Stimulated activated CD8-positive, alpha-beta memory T cell treated with anti-CD3 and anti-CD28 coated beads, Interleukin-15, amount 100 ng/mL, for 24 hours (primary cell): ENCODE measurements at places on chromosomes 16 and 17.

GRCh38 chr17:8563024-8563776, 67.3 kb downstream of the MYH10 start:
- DNase-seq, result no peak

GRCh38 chr16:89110641-89111040, 17.0 kb downstream of the ACSF3 start:
- DNase-seq, result no peak

GRCh38 chr17:13129356-13129755, 111.5 kb upstream of the ELAC2 start:
- DNase-seq, result no peak

DNA sequence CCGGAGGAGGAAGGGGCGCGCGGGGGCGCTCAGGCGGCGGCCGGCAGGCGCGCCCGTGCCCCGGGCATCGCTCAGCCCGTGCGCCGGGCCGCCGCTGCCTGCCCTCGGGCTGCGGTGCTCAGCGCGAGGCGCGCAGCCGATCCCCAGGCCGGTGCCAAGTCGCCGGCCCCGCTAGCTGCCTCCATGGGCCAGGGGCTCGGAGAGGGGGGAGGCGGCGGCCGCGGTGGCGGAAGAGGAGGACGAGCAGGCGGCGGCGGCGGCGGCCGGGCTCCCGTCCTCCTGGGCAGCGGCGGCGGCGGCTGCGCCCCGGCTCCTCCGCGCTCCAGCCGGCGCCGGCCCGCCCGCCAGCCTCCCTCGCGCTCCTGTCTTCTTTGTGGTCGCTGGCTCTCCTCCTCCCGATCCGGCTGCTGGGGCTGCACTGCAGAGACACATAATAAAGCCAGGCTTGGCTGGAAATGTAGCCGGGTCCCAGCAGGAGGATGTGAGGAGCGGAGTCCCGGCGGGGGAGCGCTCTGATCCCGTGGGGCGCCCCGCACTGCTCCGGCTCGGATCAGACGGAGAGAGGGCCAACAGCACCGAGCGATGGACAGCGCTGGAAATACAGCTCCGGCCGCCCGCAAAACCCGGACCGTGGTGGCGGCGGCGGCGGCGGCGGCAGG, 889 bp upstream of the ZNF423 start:
- DNase-seq, result no peak

- no peak for DNase-seq
Observed at GRCh38 chr17:9115214-9116191, 94.2 kb downstream of the NTN1 start.

GRCh38 chr16:17070882-17071592, 399.7 kb downstream of the XYLT1 start:
- DNase-seq, result peak; percentile 33

- no peak for DNase-seq
Observed at GRCh38 chr16:20879175-20880040, 20.8 kb downstream of the DCUN1D3 start.

DNA sequence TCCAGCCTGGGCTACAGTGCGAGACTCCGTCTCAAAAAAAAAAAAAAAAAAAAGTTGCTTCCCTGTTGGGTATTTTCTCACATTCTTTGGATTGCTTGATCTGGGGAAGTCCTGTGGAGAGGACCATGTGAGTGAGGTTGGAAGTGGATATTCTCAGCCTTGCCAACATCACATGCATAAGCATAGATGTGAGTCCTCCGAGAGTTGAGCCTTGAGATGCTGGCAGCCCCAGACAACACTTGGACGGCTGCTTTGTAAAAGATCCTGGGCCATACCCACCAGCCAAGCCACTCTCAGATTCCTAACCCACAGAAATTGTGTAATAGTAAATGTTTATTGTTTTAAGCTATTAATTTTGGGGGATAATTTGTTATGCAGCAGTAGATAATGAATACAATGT, 1570.0 kb upstream of the GOT2 start:
- DNase-seq, result no peak

DNA sequence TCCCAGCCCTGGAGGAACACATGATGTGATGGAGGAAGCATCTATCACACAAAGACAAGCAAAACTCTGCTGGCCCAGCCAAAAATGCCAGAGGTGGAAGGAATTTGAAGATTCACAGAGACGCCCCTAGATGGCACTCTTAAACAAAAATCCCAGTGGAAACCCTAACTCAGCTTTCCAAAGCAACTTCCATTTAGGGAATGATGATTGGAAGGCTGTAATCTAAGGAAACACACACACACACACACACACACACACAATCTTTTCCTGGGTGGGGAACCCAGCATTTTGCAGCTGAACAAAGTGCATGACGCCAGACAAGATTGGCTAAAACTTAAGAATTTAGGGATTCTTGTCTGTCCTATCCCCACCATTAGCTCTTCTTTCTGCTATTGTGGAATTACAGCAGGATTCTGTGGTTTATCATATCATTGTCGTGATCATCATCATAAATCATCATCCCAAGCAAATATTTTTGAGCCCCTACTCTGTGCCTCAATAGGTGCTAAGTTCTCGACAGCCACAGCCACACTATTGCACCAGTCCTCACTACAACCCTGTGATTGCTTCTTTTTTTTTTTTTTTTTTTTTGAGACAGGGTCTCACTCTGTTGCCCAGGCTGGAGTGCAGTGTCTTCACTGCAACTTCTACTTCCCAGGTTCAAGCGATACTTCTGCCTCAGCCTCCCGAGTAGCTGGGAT, 1.6 kb upstream of the LDAF1 start:
- no peak for DNase-seq

- no peak for DNase-seq
Observed at GRCh38 chr17:54891176-54891821, 9.4 kb upstream of the TOM1L1 start.

DNA sequence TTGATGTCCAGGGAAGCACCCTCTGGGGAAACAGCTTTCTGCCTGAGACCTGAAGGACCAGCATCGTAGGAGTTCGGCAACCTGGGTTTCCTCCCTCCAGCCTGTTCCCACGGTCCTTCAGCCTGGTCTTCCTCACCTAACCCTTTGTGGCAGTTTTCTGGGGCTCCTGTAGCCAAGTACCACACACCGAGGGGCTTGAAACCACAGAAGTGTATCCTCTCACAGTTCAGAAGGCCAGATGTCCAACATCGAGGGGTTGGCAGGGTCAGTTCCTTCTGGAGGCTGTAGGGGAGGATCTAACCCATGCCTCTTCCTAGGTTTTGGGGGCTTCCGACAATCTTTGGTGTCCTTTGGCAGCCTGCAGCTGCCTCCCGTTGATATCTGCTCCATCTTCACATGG, 381.0 kb upstream of the TNRC6C start:
- no peak for DNase-seq

DNA sequence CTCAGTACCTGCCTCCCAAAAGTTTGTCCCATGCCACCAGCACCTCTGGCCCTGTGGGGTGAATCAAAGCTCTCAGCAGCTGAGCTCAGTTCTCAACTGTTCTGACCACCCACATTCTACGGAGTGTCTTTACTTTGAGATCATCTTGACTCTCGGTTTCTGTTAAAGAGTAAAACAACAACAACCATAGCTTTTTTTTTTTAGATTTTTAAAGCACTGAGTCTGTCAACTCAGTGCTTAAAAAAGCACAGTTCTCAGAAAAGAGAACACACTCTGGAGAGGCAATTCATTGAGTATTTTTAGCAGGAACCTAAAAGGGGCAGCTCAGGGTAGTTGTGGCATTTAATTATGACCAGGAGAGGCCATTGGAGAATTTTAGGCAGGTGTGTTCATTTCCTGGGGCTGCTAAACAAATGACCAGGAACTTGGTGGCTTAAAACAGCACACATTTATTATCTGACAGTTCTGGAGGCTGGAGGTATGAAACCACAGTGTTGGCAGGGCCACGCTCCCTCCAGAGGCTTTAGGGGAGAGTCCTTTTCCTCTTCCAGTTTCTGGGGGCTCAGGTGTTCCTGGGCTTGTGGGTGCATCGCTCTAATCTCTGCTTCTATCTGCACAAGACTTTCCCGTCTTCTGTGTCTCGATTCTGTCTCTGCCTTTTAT, 6.7 kb upstream of the WFIKKN2 start:
- no peak for DNase-seq

DNA sequence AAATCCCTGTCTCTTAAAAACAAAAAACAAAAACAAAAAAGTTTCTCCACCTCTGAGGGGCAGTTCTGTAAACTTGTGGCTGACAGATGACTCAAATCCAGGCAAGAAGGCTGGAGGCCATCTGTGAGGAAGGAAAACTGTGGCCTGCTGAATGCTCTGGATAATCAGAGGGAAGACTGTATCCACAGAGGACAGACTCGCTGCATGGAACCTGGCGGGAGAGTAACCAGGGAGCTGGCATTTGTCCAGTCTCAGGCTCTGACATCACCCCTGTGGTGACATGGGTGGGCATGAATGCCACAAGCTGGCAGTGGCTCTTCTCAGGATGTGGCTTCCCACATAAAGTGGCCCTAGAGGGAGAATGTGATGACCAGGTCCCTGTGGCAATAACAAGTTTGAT, 2.8 kb upstream of the KSR1 start:
- no peak for DNase-seq

DNA sequence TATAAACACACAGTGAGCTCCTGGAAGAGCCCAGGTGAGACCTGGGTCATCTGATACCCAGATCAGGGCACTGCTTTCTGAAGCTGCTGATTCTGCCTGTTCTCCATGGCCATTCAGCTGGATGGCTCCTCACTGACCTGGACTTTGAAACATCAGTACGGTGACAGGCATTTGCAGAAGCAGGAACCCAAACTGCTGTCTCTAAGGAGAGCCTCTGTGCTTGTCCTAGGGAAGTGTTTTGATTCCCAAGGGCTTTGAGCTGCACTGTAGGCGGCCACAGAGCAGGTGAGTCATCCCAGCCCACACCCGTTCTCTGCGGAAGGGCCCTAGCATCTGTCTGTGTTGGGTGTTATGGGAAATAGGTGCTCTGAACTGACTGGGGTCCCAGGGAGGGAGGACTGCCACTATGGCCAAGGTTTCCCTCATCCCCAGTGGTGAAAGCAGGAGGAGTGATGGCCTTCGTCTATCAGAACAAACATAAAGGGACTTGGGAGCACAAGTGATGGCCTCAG, 60.7 kb upstream of the ADCY9 start:
- DNase-seq, result no peak

DNA sequence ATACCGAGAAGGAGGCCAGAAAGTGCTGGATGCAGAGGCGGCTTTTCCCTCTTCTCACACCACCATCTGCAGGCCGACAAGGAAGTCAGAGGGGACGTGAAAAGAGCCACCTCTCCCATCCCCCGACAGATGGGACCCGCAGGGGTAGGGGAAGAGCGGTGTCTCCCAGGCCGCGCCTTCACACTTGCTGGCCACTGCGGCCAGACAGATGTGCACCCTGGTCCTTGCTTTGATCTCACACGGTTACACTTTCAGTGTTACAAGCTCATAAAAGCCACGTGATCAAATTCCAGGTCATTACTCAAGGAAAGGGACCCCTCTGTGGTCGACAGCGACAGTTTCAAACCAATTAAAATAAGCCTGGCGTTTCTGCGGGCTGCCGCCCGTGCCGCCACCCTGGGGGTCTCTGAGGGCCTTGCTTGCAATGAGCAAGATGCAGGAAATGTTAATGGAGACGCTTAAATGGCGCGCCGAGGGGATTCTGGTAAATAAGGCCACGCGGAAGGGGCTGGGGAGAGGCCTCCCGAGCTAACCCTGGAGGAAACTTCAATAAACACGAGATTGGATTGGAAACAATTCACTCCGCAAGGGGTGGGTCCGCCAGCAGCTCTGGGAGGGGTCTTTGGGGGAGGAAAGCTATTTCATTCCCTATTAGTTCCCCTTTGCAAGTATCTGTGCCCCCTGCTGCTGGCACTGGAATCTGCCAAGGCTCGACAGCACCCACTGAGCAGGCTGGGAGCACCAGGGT, 240.9 kb downstream of the ENGASE start:
- DNase-seq, result no peak

- DNase-seq, result no peak
Observed at GRCh38 chr17:73787076-73788059, 143.1 kb upstream of the SDK2 start.

GRCh38 chr16:69477546-69477945, 53.1 kb downstream of the CYB5B start:
- no peak for DNase-seq
